Hematopoietic multipotent progenitor cell treated with erythropoietin and hydrocortisone succinate and interleukin-3 and kit ligand, for 8 days (in vitro differentiated cells): ENCODE measurements at places on chromosomes 5 and 9.

DNA sequence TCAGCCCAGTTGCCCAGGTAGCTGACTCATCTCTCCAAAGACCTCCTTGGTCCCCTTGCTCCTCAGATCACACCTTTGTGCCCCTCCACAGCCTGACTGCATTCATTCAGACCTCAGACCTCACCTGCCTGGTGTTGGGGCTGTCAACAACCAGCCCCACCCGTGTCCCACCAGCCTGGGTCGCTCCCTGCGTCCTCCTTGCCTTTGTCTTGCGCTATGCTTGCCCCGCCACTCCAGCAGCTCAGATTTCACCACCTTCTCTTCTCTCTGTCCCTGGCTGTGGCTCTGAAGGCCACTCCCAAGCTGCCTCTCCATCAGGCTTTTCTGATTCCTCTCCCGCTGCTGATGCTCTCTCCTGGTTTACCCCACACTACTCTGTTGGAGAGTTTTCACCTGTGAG, 103.5 kb downstream of the MVB12B start:
- DNase-seq: no peak

DNA sequence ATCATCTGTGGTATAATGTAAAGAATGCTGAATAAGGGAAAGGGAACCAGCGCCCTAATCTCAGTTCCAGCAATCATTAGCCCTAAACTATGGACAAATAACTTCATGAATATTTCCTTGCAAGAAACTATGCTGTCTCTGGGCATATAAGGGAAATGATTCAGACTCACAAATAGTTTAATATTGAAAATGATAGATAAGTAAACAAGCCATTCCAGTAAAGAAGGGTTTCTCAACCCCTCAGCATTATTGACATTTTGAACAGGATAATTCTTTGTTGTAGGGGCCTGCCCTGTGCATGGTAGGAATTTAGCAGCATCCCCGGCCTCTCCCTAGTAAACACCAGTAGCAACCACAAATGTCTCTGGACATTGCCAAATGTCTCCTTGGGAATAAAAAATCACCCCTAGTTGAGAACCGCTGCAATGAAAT, 23.8 kb downstream of the C5 start:
- no peak for DNase-seq

DNA sequence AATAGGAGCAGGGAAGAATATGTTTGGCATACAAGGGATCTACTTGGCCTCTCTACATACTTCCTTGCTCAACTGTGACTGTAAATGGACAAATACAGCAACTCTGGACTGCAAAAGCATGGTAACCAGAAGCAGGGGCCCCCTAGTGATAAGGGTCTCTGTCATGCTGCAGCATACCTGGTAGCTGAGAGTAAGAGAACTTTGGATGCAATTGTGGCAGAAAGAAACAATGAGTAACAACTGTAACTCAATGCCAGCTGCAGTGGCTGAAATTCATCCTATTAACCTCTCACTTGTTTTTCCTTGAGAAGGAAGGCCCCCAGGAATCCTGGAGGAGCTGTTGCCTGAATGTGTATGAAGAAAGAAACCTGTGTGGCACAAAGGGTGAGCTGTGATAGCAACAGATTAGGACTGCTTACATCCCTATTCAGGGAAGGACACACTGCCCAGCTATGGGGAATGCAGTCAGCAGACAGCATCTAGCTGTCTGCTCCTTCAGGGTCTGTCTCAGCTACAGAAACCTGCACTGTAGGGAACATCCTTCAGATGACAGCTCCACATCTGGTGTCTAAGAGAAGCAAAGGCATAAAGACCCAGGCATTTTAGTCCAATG, 468.1 kb upstream of the ACTBL2 start:
- no peak for DNase-seq

DNA sequence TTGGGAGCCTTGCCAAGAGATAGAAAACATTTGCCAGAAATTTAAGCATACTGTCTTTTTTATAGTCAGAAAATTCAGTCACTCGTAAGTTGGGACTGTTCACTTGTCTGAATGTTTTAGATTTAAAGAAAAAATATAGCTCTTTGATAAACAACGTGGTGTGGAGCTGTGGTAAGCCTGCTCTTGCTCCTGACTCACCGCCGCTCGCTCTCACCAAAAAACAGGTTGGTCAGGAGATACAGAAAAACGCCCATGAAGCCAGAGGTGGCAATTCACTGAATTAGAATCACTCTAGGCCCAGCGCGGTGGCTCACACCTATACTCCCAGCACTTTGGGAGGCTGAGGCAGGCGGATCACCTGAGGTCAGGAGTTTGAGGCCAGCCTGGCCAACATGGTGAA, 6.2 kb downstream of the LNPEP start:
- no peak for DNase-seq

DNA sequence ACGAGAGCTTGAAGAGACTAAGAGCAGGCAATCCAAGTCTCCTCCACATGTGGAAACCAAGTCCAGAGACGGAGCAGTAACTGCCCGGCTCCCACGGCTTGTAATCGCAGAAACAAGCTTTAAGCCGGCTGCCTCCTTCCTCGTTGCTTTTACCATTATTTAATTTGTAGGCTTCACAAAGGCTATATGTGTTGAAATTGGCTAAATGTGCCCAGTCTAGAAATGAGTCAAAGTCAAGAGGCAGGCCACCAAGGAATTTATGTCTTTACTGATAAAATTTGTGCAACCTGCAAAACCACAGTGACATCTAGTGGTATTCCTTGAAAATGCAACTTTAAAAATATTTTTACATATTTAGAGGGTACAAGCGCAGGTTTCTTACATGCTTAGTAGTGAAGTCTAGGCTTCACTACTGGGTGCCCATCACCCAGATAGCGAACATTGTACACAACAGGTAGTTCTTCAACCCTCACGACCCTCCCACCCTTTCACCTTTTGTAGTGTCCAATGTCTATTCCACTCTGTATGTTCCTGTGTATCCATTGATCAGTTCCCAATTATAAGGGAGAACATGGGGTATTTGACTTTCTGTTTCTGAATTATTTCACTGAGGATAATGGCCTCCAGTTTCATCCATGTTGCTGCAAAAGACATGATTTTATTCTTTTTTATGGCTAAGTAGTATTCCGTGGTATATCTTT, 33.5 kb upstream of the EBF1 start:
- peak; percentile 64 for DNase-seq

GRCh38 chr9:37407468-37407867, 15.0 kb upstream of the GRHPR start:
- DNase-seq: peak; percentile 17

DNA sequence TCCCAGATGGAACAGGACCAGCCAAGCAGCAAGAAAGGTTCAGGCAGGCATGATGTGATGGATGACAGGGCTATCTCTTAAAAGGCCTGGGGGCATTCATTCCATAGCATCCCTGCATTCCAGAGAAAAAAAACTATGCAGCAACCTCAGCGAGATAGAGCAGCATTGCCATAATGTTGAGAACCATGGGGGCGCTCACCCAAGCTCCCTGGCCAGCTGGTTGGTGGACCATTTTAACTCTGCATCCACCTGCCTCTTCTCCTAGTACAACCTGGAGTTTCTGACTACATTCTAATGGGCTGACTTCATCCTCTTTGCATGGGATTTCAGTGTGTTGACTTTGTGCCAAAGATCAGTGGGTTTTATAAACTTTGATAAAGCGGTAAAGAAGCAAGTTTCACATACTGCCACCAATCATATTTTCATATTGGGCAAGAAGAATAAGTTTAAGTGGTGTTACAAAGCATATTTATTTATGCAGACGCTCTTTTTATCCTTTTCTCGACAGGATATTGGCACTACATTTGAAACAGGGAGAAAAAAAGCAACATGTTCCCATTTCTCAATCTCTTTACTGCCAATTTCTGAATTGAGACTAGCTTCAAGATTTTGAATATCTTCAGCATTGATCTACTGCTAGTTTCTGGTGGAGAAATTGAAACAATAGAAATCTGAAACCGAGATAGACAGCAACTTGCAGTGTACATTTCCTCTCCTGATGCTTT, 378.3 kb upstream of the WWC1 start:
- DNase-seq: no peak

- no peak for DNase-seq
Measured at GRCh38 chr9:137311986-137312851, 10.1 kb upstream of the NRARP start.

DNA sequence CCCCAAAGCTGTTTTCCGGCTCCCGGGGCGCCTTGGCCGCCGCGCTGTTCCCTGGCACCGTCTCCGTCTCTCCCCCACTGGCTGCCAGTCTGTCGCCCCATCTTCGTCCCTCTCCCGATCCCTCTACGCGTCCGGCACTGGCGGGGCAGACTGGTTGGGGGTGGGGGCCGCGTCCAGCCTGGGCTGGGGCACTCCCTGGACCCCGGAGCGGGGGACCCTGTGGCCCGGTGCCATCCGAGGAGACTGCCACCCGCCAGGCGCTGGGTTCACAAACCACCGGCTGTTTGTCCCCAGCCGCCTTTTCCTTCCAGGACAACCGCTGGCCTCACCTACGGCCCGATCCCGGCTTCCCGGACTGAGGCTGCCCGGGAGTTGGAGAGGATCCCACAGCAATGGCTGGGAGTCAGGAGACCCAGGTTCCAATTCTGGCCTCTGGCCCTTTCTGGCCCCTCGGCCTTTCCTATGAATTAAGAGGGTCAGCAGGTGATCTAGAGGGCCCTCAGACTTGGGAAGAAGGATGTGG, 1.0 kb upstream of the FIBCD1 start:
- DNase-seq: no peak

DNA sequence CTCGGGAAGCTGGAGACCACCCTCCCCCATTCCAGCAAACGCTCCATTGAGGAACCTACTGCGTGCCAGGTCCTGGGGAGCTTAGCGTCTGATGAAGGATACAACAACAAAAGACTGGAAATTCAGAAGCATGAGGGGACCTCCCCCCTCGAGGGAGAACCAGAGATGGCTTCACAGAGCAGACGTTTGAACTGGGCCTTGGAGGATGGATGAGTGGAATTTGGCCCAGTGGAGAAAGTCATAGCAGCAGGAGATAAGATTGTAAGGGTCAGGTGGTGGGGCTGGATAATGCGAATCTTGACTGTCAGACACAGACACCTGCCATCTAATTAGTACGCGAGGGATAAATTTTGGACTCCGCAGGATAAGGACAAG, 1.2 kb upstream of the SLC25A51 start:
- DNase-seq: peak; percentile 69

DNA sequence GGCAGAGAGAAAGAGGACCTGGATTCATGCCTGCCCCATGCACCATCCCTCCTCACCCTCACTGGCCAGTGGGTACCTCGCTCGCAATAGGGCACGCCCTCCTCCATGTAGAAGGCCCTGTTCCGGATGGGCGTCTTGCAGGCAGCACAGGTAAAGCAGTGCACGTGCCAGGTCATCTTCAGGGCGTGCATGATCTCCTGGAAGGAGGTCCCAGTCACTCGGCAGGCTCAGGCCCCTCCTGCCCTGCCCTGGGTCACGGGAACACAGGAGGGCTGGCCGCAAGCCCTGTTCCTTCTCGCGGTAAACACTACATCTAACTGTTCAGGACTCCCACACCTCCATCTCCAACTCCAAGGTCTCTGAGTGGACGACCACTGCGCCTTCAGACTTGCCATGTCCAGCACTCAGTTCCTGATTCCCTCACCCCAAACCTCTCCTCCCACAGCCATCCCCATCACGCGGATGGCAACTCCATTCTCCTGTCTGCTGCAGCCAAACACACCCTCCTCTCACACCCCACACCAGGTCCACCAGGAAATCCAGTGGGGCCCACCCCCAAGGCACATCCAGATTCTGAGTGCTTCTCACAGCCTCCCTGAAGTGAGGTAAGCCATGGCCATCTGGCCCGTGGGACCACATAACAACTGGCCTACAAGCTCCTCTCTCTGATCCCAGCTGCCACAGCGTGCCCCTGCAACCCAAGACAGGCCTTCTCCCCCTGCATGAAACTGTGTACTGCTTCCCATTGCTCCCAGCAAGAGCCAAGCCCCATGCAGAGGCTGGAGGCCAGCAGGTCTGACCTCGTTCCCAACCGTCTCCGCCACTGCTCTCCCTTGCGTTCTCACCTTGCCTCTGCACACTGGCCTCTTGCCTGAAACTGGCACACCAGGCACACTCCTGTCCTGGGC, 10.8 kb upstream of the DBN1 start:
- DNase-seq: no peak

DNA sequence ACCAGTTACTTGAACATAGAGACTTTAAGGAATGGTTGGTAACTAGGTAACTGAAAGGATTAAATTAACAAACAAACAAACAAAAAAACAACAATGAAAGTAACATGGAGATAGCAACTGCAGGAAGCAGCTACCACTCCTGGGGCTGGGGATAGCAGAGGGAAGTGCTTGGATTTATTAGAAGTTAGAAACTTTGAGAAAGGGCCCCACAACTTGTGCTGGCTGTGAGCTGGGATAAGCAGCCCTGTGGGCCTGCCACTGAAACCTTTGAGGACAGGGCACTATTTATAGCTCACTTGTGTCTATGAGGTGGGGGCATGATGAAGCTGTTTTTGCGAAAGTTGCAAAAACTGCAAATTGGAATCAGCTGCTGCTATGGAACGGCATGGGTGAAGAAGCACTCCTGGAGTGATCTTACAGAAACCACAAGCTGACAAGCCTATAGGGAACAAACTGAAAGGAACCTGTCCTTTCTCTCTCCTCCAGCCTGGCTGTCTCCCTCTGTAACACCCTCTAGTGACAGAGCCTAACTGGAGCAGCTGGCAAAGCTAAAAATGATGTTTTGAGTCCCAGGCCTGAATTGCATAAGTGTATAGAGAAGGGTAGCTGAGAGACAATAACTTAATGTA, 91.4 kb upstream of the RANBP6 start:
- DNase-seq: peak; percentile 50

DNA sequence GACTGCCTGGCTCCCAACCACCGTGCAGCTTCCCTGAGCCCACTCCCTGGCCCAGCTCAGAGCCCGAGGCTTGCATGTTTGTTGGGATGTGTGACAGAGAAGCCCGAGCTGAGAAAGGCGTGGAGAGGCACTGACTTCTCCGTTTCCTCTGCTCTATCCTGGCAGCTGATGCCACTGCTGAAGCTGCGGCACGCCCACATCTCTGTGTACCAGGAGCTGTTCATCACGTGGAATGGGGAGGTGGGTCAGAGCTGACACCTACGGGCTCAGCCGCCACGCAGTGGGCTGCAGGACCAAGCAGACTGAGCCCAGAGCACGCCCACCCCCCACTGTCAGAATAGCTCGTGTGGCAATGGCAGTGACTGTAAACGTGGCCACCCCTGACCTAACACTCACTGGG, 9.3 kb downstream of the STKLD1 start:
- DNase-seq: no peak

GRCh38 chr5:147530530-147531389, 20.9 kb upstream of the DPYSL3 start:
- no peak for DNase-seq

GRCh38 chr9:135766251-135766650, 64.3 kb downstream of the KCNT1 start:
- no peak for DNase-seq

DNA sequence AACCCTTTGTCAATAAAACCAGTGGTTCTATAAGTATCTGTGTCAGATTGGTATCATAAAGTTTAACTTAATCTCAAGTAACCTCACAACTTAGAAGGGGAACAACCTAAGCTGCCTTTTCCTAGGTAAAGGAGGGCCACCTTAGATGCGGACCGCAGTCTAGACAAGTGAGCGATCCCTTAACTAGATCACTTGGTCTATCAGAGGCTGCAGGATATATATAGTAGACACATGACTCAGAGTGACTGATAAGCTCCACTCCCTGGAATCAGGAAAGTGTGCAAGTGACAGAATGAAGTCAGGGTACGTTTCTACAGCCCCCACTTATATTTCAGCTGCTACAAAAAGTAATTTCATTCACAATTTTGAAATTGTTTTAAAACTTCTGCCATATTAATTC, 7.4 kb downstream of the REEP5 start:
- DNase-seq: peak; percentile 49

- DNase-seq: no peak
Measured at GRCh38 chr5:56861893-56862485, 46.6 kb downstream of the MAP3K1 start.

GRCh38 chr5:24497591-24498157, 147.1 kb downstream of the CDH10 start:
- no peak for DNase-seq
